CD4-positive, alpha-beta memory T cell (primary cell): ENCODE measurements at places on chromosomes 6 and 20. TPM values are rescaled to one million over a fixed set of nuclear protein-coding genes. Genes with fewer than 3 reads are reported as not detected.

DNA sequence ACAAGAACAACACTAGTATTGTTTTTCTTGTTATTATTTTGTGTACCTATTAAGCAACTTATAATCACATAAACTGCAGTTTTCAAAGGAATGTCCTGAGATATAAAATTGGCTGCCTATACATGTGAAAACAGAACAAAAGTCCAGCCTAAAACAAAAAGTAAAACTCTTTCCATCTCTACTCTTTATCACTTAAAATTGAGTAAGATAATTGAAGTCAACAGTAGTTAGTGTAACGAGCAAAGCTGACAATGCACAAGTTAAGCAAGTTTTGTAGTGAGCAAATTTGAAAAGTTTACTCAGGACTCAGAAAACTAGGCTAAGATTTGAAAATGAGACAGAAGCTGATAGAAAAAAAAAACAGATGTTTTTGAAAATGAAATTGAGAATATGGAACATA lies 941.4 kb upstream of the MAN1A1 start:
- H3K27ac ChIP-seq: no peak overlapping the region
- H3K4me1 ChIP-seq: no peaks in the 10 kb centered on the region
- no peaks in the 10 kb centered on the region for H3K36me3 ChIP-seq
- no peak for DNase-seq
- H3K27me3 ChIP-seq: no peaks in the 10 kb centered on the region
- H3K4me3 ChIP-seq: no peak overlapping the region

GRCh38 chr20:58824843-58825242 lies 25.9 kb downstream of the GNAS-AS1 start:
- no peaks in the 10 kb centered on the region for H3K36me3 ChIP-seq
- no peaks in the 10 kb centered on the region for H3K4me1 ChIP-seq
- no peaks in the 10 kb centered on the region for H3K27me3 ChIP-seq
- H3K27ac ChIP-seq: no peak overlapping the region
- no peak overlapping the region for H3K4me3 ChIP-seq

- H3K4me1 ChIP-seq: peaks cover 16% of the 10 kb centered on the region
- no peak overlapping the region for H3K27ac ChIP-seq
- no peak for DNase-seq
- H3K36me3 ChIP-seq: no peaks in the 10 kb centered on the region
- H3K4me3 ChIP-seq: no peak overlapping the region
Observed at GRCh38 chr20:62770111-62770910, 26.0 kb upstream of the MRGBP start.

GRCh38 chr6:167564416-167565250 lies 239.7 kb downstream of the TTLL2 start:
- H3K27me3 ChIP-seq: no peaks in the 10 kb centered on the region
- no peaks in the 10 kb centered on the region for H3K4me1 ChIP-seq
- H3K27ac ChIP-seq: no peak overlapping the region

GRCh38 chr6:166572370-166573261 lies 13.9 kb downstream of the RAMACL start:
- H3K4me1 ChIP-seq: no peaks in the 10 kb centered on the region
- no peak overlapping the region for H3K27ac ChIP-seq
- no peaks in the 10 kb centered on the region for H3K27me3 ChIP-seq
- H3K4me3 ChIP-seq: no peak overlapping the region
- no peaks in the 10 kb centered on the region for H3K36me3 ChIP-seq

- no peaks in the 10 kb centered on the region for H3K36me3 ChIP-seq
- H3K4me1 ChIP-seq: no peaks in the 10 kb centered on the region
- H3K27me3 ChIP-seq: no peaks in the 10 kb centered on the region
Observed at GRCh38 chr6:40844246-40844645, 194.8 kb downstream of the UNC5CL start.

- no peak overlapping the region for H3K27ac ChIP-seq
- no peak overlapping the region for H3K4me3 ChIP-seq
- no peak for DNase-seq
- H3K4me1 ChIP-seq: no peaks in the 10 kb centered on the region
- H3K27me3 ChIP-seq: no peaks in the 10 kb centered on the region
Observed at GRCh38 chr6:52871621-52872020, 31.0 kb upstream of the GSTA5 start.

- H3K36me3 ChIP-seq: no peaks in the 10 kb centered on the region
- no peaks in the 10 kb centered on the region for H3K27me3 ChIP-seq
- no peak overlapping the region for H3K4me3 ChIP-seq
- no peak for DNase-seq
- no peaks in the 10 kb centered on the region for H3K4me1 ChIP-seq
Observed at GRCh38 chr6:13505345-13505734, 17.9 kb upstream of the GFOD1 start.

DNA sequence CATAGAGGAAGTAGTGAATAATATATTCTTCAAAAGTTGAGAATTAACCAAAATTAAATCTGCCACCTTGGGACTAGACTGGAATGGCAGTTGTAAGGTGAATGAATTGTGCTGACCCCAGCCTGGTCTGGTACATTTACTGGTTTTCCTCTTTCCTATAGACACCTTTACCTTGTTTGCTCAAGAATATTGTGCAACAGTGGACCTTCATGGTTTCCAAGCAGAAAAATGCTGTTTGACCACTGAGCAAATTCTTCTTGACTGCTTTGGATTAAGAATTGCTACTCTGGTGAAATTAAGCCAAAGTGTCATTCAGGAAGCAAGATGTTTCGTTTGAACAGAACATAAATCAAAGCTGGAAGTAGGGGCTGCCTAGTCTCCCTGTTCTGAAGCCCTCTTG lies 156.6 kb upstream of the TAB2 start:
- no peak overlapping the region for H3K4me3 ChIP-seq
- no peak overlapping the region for H3K27ac ChIP-seq
- DNase-seq: no peak
- peaks cover 2% of the 10 kb centered on the region for H3K4me1 ChIP-seq
- H3K27me3 ChIP-seq: no peaks in the 10 kb centered on the region
- H3K36me3 ChIP-seq: no peaks in the 10 kb centered on the region

- no peak overlapping the region for H3K4me3 ChIP-seq
- no peaks in the 10 kb centered on the region for H3K27me3 ChIP-seq
- no peak overlapping the region for H3K27ac ChIP-seq
- H3K36me3 ChIP-seq: no peaks in the 10 kb centered on the region
Observed at GRCh38 chr6:115766745-115767462, 293.8 kb downstream of the FRK start.

DNA sequence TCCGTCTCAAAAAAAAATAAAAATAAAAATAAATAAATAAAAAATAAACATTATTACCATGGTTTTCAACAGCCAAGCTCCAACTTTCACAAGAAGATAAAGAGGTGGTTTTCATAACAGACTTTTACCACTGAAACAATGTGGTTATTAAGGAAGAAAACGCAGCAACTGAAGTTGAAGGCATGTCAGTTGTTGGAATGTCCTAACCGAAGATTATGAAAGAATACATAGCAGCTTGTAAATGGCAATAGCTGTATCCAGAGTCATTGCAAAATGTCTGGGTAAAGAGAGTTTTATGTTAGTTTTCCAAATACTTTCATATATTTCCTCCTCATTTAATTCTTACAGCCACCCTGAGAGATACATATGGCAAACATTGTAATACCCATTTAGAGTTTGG lies 161.6 kb upstream of the MARCKS start:
- no peaks in the 10 kb centered on the region for H3K4me1 ChIP-seq
- no peak for DNase-seq
- no peak overlapping the region for H3K4me3 ChIP-seq
- no peaks in the 10 kb centered on the region for H3K36me3 ChIP-seq

DNA sequence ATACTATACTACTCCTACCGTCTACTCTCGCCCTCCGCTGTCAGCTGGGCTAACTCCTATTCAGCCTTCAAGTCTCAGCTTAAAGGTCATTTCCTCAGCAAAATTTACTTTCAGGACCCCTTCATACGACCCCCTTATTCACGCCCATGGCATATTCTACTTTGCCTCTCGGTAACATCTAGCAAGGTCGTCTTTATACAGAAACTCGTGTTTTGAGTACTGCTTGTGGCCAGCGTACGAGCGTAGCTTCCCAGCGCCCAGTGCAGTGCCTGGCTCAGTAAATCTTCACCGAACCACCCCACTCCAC lies 546 bp downstream of the CRNKL1 start:
- peaks cover 32% of the 10 kb centered on the region for H3K36me3 ChIP-seq
- H3K4me1 ChIP-seq: peaks cover 19% of the 10 kb centered on the region
- no peak for DNase-seq
- H3K4me3 ChIP-seq: peak overlapping the region; percentile 85
- peak overlapping the region; percentile 81 for H3K27ac ChIP-seq

DNA sequence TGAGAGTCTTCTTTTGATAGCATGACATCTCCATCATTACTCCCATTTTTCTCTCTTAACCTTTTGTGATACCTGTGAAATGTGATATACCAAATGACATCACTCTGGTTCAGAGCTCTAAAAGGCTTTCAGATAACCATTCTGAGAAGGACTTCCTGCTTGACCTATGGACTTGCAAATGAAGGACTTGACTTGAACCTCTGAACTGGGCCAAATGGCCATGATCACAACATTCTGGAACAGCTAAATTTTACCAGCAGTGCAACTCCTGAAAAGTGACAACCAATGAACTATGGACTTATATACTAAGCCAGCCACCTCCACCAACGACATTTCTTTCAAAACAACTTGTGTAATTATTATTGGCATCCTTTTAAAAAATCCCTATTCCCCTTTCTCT lies 1085.8 kb upstream of the CITED2 start:
- no peaks in the 10 kb centered on the region for H3K27me3 ChIP-seq
- no peak overlapping the region for H3K4me3 ChIP-seq
- DNase-seq: no peak
- H3K36me3 ChIP-seq: no peaks in the 10 kb centered on the region

DNA sequence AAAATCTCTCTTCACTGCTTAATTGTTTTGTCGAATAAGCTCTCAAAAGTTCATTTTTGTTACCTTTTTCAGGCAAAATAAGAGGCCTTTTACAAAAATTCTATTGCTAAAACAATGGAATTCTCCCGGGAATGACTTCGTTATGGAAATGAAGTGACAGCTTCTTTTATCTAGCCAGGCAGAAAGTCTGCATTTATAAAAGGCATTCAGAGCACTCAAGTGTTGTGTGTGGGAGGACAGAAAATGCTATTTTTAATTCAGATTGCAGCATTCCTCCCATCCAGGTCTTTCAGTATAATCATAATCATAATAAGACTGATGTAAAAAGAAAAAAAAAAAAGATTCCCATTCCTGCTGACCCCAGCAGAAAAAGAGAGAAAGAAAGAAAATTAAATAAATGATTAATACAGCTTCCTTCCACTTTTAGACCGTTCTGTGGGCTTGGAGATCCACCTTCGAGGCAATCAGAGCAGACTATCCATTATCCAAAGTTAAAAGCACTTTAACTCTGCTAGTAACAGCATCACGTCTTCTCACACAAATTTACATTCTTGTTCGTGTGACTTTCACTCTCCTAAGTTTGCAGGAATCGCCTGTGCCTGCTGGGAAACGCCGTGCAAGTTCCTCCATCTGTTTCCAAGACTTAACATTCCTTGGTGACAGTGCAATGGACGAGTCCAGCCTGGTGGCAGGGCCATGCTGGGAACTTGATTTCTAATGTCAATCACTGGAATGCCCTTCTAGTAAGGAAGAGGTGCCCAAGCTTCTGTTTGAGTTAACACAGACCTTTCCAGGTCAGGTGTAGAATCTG lies 258.8 kb downstream of the GMPR start:
- H3K27me3 ChIP-seq: no peaks in the 10 kb centered on the region
- H3K36me3 ChIP-seq: no peaks in the 10 kb centered on the region
- peaks cover 22% of the 10 kb centered on the region for H3K4me1 ChIP-seq
- no peak overlapping the region for H3K27ac ChIP-seq
- H3K4me3 ChIP-seq: no peak overlapping the region
- no peak for DNase-seq

- DNase-seq: no peak
- H3K27ac ChIP-seq: no peak overlapping the region
- no peaks in the 10 kb centered on the region for H3K36me3 ChIP-seq
Observed at GRCh38 chr6:141210901-141211300, 921.8 kb upstream of the GJE1 start.

GRCh38 chr20:53763707-53764414 lies 170.2 kb upstream of the ZNF217 start:
- no peaks in the 10 kb centered on the region for H3K36me3 ChIP-seq
- no peak for DNase-seq
- no peaks in the 10 kb centered on the region for H3K27me3 ChIP-seq

GRCh38 chr20:62186887-62187866 lies 4.3 kb downstream of the MTG2 start:
- DNase-seq: no peak
- peaks cover 16% of the 10 kb centered on the region for H3K4me1 ChIP-seq
- H3K27ac ChIP-seq: no peak overlapping the region
- no peak overlapping the region for H3K4me3 ChIP-seq

DNA sequence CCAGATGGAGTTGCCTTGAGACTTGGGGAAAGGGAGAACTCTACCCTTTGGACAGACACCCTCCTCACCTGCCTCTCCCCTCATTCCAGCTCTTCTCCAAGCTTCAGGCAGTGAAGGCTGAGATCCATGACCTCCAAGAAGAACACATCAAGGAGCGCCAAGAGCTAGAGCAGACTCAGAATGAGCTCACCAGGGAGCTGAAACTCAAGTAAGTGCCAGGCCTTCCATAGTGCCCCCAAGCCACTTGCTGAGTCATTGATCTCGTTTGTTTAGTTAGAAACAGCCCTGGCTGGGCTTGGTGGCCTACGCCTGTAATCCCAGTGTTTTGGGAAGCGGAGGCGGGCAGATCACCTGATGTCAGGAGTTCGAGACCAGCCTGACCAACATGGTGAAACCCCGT lies 39.2 kb downstream of the KIF3B start:
- no peaks in the 10 kb centered on the region for H3K27me3 ChIP-seq
- H3K4me3 ChIP-seq: no peak overlapping the region
- no peaks in the 10 kb centered on the region for H3K36me3 ChIP-seq
- DNase-seq: no peak
- H3K4me1 ChIP-seq: no peaks in the 10 kb centered on the region
- no peak overlapping the region for H3K27ac ChIP-seq

DNA sequence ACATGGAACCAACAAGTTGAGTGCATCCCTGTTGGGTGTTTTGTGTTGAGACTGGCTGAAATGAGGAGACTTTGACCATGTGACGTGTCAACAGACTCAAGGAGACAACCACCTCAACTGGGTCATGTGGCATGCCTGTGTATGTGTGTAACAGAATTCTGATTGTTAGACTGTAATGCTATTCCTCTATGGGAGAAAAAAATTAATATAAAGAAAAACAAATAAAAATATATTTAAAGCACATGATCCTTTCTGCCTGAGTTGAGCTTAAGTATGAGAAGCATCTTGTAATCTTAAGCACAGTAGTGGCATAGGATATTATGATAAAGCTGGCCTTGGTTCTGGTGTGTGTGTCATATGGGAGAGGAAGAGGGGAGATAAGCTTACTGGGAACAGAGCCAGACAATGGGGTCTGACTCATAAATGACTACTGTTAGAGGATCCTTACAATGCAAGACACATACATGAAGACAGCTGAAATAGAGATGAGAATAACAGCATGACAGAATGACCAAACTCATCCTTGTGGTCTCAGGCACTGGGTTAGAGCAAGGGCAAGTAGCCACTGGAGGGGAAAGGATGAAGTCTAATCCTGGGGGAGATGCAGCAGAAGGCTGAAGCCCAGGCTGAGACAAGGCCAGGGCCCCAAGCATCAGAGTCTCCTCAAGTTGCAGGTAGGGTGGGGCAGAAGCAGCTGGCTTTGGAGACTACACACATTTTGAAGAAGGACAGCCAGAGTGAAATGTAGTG lies 9.2 kb downstream of the TP53INP2 start:
- no peak for DNase-seq
- no peaks in the 10 kb centered on the region for H3K27me3 ChIP-seq
- peaks cover 16% of the 10 kb centered on the region for H3K4me1 ChIP-seq

- H3K4me1 ChIP-seq: no peaks in the 10 kb centered on the region
- DNase-seq: no peak
- H3K27me3 ChIP-seq: no peaks in the 10 kb centered on the region
- H3K27ac ChIP-seq: no peak overlapping the region
- no peaks in the 10 kb centered on the region for H3K36me3 ChIP-seq
Observed at GRCh38 chr6:56353860-56354259, 106.5 kb upstream of the COL21A1 start.

ASIP gene
- not detected for total RNA-seq

RBPJL gene
- total RNA-seq: not detected

E2F3 gene
- 25.2 TPM for total RNA-seq

ARMH2 gene
- total RNA-seq: 4.7 TPM

ZBTB46 gene
- total RNA-seq: 0.87 TPM
